NCI-H1694 treated with DMSO at 0.1 percent for 48 hours (cell line): ENCODE measurements at places on chromosomes 11 and 22.
A peak's percentile ranks its signal among the peaks of the same experiment; 100 is the strongest.

DNA sequence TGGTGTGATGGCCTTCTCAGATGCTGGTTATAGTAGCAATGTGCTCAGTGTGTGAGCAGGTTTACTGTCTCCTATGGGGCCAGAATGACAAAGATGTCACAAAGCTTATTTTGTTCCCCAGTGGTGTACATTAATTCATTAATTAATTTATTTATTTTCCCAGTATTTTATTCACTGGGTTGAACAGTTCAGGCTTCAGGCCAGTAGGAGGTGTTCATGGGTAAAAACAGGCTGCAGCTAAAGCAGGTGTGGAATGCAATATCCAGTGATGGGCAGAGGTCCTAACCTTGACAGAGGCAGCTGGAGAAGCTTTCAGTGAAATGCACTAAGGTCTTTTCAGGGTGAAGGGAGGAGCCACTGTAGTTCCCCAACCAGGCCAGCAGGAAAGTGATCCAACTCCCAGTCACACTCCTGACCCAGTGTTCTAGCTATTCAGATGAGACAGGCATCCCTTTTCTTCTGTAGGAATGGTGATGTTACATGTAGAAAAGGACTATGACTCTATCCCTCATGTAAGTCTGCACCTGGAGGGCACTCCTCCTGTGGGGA is 7.8 kb upstream of the FANCF start:
- DNase-seq: no peak

DNA sequence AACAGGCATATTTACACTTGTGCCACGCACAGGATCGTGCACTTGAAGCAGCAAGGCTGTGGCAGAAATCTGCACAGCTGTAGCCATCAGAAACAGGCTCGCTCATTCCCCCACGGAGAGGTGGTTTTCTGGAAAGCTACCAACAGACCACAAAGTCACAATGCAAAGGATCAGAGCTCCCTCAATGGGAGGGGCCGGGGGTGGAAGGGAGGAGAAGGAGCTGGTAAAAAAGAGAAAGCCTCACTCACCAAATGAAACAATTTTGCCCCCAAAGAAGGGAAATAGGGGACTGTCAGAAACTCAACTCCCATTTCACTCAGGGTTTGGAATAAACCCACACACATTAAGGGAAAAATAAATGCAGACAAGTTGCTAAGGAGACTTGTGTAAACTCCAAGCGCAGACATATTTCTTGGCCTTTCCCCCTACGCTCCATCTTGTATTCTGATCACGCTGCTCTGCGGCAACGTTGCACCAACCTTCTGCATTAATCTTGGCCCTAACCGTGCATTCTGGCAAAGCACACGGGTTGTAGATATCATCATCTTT is 43.2 kb upstream of the BLID start:
- no peak for DNase-seq

DNA sequence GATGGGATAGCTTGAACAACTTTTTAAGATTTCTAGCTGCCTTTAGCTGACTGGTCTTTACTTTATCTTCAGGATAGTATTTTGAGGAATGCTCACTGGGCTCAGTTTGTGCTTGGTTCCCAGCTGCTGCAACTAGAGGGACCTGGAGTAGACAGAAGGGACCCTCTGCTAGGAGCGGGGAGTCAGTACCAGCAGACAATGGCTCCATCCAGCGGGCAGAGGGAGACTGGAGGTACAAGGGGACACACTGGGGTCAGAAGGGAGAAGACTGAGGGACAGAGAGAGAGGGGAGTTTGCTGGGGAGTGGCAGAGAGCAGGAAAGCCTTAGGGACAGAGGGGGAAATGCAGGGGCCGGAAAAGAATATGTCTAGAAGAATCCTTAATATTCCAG is 22.0 kb upstream of the ACER3 start:
- DNase-seq: peak; percentile 57

- no peak for DNase-seq
These were observed 1032.0 kb downstream of the BRD1 start for GRCh38 chr22:48795664-48796063.

- no peak for DNase-seq
These were observed 621.0 kb upstream of the ANO3 start for GRCh38 chr11:25710975-25711374.

DNA sequence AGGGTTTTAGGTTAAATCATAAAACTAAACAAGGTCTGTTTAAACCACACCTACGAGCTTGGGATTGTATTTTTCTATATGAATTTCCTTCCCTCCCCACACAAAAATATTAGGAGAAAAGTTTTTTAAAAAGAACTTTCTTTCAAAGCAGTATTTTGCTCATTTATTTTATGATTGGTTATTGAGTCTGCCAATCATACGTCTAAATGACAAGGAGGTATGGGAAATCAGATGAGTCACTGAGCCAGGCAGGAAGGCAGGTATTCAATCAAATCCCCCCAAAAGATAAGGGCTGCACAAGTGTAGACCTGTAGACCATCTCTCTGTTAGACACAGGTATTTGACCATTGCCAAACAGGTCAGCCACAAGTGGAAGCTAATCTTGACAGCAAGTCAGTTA is 440.1 kb upstream of the CCDC90B start:
- DNase-seq: no peak

GRCh38 chr11:31815711-31816467 is 4.8 kb upstream of the PAX6 start:
- DNase-seq: peak; percentile 52

DNA sequence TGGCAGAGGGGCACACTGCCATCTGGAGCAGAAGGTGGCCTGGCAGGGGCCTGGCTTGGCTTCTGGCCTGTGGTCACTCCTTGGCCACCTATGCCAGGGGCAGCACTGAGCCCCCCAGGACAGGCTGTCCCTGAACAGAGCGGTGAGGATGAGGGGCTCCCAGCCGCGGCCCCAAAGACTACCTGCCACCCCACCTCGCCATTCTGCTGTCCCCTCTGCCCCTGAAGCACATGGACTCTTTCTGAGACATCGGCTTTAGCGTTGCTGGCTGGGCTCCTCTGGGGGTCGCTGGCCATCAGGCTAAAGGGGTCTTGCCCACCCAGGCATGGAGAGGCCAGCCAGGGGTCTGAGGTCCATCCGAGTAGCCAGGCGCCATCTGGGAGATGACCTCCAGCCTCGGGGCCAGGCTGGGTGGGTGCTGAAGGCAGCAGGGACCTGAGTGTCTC is 87.8 kb downstream of the WNT7B start:
- DNase-seq: no peak

- DNase-seq: no peak
These were observed 1.2 kb upstream of the LIN7C start for GRCh38 chr11:27507557-27508322.

DNA sequence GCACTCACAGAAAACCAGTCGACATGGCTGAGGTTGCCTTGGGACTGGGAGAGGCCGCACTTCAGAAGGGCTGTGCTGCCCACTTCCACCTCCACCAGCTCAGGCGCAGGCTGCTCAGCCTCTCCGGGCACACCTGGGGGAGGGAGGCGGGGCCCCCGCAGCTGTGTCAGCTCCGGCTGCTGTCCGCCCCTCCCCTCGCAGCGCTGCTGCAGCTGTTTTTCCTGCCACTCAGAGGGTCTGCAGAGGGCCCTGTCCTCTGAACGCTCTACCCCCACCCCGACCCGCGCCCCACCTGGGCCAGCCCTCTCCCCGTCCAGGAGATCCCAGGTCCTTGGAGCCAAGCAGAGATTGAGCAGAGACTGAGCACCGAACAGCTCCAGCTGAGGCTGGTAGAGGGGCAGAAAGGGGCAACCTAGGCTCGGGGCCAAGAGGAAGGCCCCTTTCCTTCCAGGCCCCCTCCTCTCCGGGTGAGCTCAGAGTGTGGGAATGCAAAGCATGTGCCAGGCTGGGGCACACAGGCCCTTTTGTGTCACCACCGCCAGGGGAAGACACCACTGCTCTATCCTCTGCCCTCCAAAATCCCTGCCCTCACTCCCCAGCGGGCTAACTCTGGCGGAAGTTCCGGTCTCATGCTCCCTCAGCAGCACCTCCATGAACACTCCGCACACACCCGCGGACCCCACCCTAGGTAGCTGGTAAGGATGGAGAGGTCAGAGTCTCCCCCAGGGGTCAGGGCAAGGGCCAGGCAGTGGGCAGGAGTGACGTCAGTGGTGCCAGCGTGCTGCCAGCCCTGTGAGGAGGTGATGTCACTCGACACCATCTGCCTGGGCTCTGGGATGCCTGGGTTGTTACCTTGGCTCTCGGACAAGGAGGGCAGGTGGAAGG is 1.6 kb downstream of the MCAM start:
- no peak for DNase-seq
